A549 treated with AZD2906 at 1 μM for 4 hours (cell line): ENCODE measurements at places on chromosomes 4 and X. TPM values are rescaled to one million over a fixed set of nuclear protein-coding genes. Genes with fewer than 3 reads are reported as not detected.

Gene KCNE5
- 0.06 to 0.14 TPM (median 0.08 TPM) in 5 replicates for total RNA-seq

Gene CDS1
- total RNA-seq, result 0.48 to 0.66 TPM (median 0.58 TPM) in 5 replicates

Gene FGFBP1
- total RNA-seq, result 2.4 to 2.8 TPM (median 2.6 TPM) in 5 replicates

Gene TAF7L
- 0.08 to 0.23 TPM (median 0.10 TPM) in 5 replicates for total RNA-seq

Gene MAGEB2
- not detected in 5 replicates for total RNA-seq
